ENCODE measurements at places on chromosomes 2 and 18.

DNA sequence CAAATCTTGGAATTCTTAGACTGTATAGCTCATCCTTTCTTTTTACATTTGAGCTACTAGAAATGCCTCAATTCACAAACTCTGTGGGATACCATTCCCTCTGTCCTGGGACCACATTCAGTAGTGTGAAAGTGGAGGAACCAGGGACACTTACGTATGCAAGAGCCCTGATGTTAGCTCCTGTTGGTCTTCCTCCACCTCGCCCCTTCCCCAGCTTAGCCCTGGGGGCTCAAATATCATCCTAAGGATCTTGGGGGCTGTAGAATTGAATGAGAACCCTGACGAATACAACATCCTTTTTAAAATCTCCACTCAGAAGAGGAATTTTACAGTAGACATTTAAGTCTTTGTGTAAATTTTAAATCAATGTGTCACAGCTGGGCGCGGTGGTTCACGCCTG, 65.2 kb upstream of the RAPH1 start:
- DNase-seq, result no peak

DNA sequence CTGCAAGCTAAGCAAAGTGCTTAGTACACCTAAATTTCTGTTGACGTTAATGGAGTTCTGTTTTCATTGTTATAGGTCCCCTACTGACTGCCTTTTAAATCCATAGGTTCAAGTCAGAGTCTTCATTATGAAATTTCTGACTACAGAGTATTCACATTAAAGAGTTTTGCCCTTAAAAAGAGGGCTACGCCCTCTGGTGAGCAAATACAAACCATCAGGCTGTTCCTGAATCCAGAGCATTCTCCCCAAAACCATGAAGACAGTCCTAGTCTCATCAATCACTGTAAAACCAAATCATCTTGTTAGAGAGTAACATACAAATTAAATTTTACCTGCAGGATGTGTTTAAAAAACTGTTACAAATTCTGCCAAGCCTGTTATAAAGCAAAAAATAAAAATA, 1091.7 kb downstream of the TDRD15 start:
- no peak for DNase-seq

- no peak for DNase-seq
These were observed 214.8 kb downstream of the ATAD2B start for GRCh38 chr2:23711979-23712755.

DNA sequence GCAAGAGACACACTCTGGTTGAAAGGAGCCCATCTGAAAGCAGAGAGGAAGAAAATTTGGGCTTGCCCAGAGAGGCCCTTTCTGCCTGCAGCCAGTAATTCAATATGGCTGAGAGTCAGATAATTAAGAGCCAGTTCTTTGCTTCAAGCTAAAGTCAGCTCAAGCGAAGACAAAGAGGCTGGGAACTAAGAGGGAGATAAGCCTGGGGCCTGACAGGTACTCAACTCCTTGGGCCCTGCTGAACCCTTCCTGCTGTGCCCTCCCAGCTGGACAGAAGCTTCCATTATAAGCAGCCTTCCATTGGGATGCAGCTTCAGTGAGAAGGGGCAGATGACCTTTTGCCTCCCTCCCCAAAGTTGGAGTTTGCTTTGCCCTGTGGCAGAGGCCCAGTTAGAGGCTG, 12.0 kb downstream of the FBXO41 start:
- DNase-seq, result no peak

GRCh38 chr2:17043173-17043572, 377.5 kb upstream of the CYRIA start:
- no peak for DNase-seq

GRCh38 chr2:10286216-10287037, 16.3 kb upstream of the HPCAL1 start:
- no peak for DNase-seq

GRCh38 chr2:33236482-33237385, 239.7 kb upstream of the RASGRP3 start:
- DNase-seq, result no peak

DNA sequence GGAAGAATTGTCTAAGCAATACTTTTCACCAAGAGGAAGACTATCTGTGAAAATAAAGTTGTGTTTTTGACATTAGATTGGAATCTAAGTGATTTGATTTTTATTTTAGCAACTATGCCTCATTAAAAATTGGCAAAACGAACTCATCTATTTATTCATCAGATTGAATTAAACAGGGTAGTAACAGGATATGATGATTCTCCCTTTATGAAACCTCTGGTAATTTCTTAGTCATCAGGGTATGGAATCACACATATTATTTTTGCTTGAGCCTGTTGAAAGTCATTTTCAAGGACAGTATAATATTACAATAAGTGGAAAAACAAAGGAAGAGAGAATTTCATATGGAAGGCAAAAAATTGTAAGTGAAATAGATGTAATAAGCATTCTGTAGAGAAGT, 22.0 kb downstream of the ZNF804A start:
- no peak for DNase-seq

DNA sequence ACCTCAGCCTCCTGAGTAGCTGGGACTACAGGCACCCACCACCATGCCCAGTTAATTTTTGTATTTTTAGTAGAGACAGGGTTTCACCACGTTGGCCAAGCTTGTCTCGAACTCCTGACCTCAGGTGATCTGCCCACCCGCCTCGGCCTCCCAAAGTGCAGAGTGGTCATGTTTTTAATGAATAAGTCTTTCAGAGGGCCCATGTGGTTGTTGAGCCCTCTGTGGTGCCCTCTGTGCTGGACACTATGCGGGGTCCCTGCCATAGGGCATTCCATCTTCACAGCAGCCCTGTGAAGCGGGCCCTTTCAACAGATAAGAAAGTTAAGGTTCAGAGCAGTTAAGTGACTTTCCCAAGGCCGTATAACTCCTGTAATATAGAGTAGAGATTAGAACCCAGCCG, 25.9 kb downstream of the MYO7B start:
- DNase-seq, result no peak

GRCh38 chr2:207497596-207497995, 32.2 kb upstream of the CREB1 start:
- DNase-seq, result no peak

DNA sequence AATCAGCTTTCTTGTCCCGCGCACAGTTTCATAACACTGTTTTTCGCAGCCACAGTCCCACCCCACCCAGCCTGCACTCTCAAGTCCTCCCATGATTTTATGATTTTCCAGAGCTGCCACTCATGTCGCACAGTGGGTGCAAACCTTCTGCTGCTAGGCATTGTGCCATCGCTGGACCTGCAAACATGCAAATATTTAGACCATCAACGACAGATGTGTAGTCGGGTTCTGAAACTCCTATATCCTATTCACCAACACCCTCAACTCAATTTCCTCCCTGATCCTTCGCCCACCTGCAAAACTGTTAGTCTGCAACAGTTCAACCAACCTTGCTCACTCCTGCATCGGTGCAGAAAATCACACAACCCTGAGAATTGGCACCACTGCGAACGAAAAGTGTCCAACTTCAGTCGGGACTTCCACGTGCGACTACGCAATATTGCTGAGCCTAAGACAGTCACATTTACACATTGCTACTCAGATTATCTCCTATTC, 871 bp upstream of the ALS2 start:
- DNase-seq, result no peak

DNA sequence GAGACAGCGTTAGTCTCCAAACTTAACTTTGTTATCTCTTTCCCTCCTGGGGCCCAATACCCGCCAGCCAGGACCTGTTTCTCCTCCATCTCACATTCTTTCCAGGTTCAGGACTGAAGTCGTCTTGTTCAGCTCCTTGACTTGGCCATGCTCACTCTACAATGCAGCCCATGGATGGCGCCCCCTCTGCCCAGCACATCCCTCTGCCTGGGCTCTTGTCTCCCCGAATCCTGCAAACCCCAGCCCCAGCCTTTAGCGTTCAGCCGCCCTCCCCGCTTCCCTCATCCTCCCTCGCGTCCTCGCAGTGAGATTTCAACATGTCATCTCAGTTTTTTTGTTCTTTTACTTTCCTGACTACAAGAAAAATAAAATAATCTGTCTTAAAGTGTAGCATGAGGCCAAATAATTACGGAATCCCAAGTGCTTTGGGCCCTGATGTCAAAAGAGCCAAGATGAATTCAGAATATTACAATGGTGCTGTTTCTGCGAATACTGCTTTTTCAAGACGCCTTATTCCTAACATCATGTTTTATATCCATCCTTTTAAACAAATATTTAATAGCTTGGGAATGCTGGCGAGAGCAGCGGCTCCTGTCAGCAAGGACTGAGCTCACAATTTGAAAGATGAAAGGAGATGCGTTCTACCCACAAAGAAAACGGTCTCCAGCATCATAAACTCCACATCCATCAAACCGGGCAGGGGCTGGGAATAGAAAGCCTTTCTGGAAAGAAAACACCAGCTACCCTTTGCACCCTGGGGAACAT, 1.0 kb downstream of the FAM178B start:
- no peak for DNase-seq

GRCh38 chr2:200810998-200811332, 745 bp upstream of the BZW1 start:
- DNase-seq, result no peak

DNA sequence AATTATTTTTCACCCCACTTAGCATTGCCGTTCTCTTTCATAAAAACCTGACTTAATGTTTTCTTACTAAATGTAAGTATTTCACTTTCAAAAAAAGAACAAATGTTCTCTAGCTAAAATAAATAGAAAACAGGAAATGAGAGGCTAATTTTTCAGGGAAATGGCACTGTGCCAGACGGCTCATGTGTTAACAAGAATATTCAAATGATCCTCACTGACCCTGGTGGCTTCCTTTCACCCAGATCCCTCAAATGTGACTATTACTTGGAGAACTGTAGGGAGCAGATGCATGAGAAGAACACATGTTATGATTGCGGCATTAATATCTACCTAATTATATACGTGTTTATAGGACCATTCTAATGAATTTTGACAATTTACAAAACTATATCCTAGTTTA, 827.7 kb downstream of the SOCS6 start:
- DNase-seq, result no peak

DNA sequence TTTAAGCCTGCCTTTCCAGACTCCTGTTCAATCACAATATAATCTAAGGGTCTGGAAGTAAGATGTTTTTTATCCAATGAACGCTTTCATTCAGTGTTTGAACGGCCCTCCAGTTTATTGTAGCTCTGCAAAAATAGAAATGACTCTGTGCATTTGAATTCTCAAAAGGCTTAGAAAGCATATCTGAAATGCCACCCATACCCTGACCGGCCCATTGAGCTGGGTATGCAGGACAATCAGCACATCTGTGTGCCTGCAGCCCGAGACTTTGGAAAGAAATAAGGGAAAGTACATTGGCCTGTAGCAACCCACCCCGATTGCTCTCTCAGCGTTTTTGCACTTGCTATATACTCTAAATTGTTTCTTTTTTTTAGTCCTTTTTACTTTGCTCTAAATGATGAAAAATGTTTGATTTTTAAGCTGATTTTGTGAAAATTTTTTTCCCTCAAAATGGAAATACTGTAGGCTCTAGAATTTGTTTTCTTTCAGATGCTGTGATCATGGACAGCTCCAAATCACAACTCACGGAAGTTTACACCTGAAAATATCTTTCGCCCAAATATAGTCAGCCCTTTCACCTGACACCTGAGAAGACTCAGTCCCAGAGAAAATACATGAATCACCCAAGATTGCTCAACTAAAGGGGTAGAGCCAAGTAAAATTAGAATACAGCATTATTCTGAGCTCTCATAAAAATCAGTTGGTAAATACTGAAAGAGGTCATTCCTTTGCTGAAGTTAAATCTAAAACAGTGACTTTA, 194.5 kb upstream of the SIX3 start:
- no peak for DNase-seq

- DNase-seq, result no peak
These were observed 64.8 kb downstream of the BCL2L11 start for GRCh38 chr2:111185361-111186022.

DNA sequence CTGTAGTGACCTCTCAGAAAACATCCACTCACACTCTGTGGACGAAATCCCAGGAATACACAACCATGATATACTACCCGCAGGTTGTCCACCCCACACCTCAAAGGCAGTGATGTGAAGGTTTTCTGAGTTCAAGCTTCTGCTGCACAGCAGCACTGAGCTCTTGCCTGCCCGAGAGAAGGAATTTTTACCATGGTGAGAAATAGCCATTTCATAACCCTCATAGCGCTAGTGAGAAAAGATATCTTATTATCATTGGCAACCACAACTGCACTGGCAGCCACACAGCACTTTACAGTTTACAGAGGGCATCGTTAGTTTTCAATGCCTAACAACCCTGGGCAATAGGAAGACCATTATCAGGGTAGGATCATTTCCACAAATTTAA, 36.9 kb downstream of the NAPG start:
- no peak for DNase-seq

GRCh38 chr2:24712296-24712695, 80.9 kb downstream of the PTRHD1 start:
- DNase-seq, result no peak

- DNase-seq, result no peak
These were observed 33.0 kb downstream of the COMMD1 start for GRCh38 chr2:61938511-61938910.
